G401 (cell line): ENCODE measurements at places on chromosomes 7 and 10.

DNA sequence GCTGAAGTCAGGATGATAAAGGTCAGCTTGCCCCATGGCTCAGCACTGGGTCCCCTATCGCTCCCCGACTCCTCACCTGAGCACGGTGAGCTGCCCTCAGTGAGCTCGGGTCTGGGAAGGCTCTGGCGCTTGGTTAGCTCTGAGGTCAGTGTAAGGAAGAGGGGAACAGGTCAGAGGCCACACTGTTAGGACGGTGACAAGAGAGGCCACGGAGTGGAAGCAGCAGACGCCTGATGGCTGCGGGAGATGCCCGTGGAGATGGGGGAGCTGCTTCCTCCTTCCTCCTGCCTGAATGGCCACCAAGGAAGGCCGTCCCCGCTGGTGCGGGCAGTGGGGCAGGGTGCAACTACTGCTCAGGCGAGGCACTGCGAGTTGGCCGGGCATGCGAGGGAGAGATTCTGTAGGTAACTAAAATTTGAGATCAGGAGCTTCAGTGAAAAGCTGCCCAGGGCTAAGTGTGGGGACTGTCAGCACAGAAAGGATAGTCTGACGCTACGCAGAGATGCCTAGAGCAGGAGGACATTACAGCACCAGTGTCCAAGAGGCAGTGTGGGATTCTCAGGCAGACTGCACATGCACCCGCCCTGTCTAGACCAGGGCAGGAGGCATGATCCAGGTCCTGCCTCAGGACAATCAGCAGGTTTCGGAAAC, 231.3 kb upstream of the GRB10 start:
- DNase-seq: no peak

DNA sequence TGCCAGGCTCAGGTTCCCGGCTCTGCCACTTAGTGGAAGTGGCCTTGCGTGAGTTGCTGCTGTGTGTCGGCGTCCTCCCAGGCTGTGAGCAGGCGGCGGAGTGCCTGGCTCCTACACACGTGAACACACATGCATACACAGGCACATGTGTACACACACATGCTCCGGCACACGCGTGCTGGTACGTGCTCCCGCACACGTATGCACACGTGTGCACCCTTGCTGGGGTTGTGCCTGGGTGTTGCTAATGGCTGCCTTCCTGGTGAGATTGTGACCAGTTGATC, 107.6 kb downstream of the INPP5A start:
- no peak for DNase-seq

DNA sequence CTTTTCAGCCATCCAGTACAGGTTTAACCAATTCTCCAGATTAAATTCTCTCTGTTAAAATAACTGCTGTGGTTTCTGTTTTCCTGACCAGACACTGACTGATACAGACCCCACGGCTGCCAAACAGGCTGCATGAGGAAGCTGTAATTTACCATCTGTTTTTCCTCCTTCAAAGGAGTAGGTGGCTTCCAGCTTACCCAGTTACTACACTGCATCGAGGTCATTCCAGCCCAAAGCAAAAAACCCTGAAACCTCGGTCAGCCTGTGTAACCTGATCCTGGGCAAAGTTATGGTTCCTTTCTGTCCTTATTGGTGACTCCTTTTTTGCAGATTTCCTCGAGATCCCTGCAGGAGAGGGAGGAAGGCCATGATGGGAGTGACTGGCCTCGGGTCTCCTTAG, 27.9 kb upstream of the LOXL4 start:
- peak; percentile 76 for DNase-seq

DNA sequence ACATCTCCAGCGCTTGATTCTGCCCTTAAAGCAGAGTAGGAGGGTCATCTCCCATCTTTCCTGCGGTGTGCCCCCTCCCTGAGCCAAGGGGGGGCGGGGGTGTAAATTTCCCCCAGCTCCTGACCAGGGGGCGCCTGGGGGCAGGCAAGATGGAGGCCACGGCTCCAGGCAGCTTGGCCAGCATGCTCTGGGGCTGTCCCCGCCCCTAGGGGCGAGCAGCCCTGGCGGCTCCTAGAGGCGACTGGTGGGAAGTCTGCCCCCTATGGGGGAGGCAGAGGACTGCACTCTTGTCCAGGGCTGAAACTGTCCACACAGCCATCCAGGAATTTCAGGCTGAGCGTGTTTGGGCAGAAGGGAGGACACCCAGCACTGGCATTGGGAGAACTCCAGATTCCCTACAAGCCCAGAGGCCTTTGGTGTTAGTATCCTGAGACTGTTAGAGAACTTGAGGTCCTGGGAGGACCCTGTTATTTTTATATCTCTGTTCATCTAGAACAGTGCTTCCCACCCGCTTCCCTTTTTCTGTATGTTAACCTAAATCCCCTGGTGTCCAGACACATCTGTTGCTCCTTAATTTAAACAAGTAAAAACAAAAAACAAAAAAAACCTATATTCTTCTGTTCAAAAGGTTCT, 4.6 kb downstream of the STRA8 start:
- DNase-seq: no peak

- no peak for DNase-seq
These were observed 31.6 kb downstream of the KNDC1 start for GRCh38 chr10:133191651-133192050.

GRCh38 chr10:112202561-112203241, 19.1 kb upstream of the GPAM start:
- DNase-seq: no peak

DNA sequence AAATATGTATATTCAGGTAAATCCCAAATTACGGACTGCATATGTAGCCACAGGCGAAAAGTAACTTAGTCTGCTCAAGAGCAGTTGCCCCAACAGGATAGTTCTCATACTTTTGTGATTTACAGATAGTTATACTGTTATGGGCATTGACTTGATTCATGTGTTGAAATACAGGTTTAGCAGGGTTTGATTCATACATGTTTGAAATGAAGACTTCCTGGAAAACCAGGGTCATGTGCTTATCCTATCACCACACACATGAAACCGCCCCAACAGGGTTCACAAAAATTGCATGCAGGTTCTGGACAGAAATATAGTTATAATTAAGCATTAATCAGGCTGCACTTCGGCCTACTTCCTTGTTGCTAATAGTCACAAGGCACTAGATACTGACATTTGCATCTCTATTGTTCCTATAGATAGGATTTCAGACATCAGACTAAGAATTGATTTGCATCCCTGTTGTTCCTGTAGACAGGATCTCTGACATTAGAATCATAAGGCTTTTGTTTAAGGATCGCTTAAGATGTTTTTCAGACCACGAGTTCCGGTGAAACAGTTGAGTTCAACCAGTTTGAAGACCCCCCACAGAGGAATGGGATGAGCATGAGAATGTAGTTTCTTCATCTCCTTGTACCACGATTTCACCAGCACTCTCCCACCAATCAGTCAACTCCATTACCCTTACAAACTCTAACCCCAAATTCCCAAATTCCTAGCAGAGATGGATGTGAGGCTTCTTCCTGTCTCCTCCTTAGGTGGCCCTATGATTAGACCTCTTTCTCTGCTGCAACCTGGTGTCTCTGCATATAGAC, 2.0 kb upstream of the ZNF398 start:
- DNase-seq: no peak

GRCh38 chr7:107029061-107029763, 15.3 kb upstream of the PRKAR2B start:
- DNase-seq: no peak

- peak; percentile 12 for DNase-seq
These were observed 222.9 kb upstream of the PITRM1 start for GRCh38 chr10:3395458-3395861.

- no peak for DNase-seq
These were observed 6.3 kb downstream of the TPST1 start for GRCh38 chr7:66211429-66211828.

- DNase-seq: no peak
These were observed 80.7 kb upstream of the KIAA1217 start for GRCh38 chr10:24128066-24128730.

DNA sequence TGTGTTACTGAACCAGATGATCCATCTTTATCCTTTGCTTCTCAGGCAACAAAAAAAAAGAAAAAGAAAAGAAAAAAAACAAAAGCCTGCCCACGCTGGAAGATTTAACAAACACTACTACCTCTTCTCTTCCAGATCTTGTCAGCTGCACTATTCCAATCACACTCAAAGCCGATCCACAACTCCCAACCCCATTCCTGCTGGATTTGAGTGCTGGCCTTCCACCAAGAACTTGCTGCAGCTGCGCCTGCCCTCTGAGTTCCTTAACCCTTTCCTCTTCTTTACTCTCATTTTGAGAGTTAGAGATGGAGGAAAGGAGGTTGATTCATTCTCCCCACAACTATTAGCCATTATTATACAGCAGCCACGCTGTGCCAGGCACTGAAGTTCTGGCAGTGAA, 16.0 kb upstream of the ITGA8 start:
- DNase-seq: no peak

DNA sequence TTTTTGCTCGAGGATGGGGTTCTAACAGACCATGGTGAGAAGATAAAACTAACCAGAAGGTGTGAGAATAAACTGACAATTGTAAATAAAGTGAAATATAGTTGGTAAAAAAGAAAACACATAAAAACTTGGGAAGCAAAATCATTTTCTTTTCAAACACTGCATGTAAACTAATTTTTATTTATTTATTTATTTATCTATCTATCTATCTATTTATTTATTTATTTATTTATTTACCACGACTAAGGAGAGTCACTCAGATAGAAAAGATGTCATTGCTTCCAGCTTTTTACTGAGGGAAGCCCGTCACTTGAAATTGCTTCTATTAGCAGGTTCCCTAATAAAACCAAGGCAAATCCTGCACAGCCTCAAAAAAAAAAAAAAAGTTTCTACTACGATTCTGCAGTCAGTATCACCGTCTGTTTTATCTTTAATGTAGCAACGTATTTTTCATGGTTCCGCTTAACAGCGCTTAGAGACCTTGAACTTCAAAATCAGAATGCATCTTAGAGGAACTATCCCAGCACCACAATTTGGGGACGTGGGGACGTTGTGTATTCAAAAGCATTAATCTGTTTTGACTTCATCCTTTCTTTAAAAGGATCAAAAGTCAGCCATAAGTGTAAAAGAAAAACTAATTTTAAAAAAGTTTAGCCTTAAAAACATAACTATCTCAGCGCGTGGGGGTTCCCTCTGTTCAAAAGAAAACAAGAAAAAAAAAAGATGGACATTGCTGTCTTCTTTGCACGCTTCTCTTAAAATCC, 33.3 kb upstream of the EBLN1 start:
- peak; percentile 61 for DNase-seq

DNA sequence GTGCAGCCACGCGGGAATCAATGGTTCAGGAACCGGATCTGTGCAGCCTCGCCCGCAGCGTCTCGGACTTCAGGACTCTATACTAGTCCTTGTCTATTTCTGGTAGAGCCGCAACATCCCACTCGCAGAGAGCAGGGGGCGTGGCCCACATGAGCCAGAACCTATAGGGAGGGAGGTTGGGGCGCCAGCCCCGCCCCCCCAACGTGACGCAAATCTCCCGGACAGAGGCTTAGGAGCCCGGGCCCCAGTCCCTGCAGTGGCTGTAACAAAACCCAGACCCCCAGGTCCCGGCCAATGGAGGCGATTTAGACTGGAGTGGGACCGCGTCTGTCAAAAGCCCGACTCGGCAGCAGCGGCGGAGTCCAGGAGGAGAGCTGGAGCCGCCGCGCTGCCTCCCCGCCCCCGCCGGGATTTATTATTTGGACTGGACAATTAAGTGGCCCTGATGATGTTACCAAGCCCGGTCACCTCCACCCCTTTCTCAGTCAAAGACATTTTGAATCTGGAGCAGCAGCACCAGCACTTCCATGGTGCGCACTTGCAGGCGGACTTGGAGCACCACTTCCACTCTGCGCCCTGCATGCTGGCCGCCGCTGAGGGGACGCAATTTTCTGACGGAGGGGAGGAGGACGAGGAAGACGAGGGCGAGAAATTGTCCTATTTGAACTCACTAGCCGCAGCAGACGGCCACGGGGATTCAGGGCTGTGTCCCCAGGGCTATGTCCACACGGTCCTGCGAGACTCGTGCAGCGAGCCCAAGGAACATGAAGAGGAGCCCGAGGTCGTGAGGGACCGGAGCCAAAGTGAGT, at the start of gene NKX2-3:
TSS of gene NKX2-3 (plus strand) at position 256 of the 809 bp plus-strand sequence. CDS start at position 446, 190 bp downstream.
- DNase-seq: no peak

- DNase-seq: no peak
These were observed 10.1 kb downstream of the OTUD1 start for GRCh38 chr10:23448802-23449570.

GRCh38 chr10:10846504-10846900, 171.2 kb upstream of the CELF2 start:
- peak; percentile 81 for DNase-seq

GRCh38 chr10:88150339-88150738, 286.9 kb downstream of the PTEN start:
- no peak for DNase-seq

- peak; percentile 77 for DNase-seq
These were observed 31.7 kb downstream of the CAMK2B start for GRCh38 chr7:44293561-44294324.

- no peak for DNase-seq
These were observed 42.7 kb downstream of the PRF1 start for GRCh38 chr10:70559861-70560260.

GRCh38 chr10:89342206-89342958, 14.6 kb downstream of the IFIT3 start:
- DNase-seq: peak; percentile 99

GRCh38 chr10:126803394-126803793, 101.8 kb upstream of the DOCK1 start:
- DNase-seq: no peak

DNA sequence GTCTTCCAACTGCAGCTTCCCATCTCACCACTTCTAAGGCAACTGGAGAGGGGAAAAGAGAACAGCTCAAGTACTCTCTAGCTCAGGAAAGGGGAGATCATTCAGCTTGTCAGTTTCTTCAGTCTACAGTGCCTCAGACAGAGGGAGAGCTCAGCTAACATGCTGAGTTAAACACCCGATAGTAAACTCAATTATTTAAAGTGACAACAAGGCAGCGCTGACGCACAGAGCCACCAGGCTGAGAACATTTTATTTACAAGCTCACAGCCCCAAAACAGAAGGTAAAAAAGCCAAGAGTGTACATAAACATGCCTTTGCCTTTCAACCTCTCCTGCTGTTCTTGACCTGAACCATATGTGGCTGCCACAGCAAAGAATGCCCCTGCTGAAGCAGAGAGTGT, 10.1 kb upstream of the CUZD1 start:
- DNase-seq: no peak

DNA sequence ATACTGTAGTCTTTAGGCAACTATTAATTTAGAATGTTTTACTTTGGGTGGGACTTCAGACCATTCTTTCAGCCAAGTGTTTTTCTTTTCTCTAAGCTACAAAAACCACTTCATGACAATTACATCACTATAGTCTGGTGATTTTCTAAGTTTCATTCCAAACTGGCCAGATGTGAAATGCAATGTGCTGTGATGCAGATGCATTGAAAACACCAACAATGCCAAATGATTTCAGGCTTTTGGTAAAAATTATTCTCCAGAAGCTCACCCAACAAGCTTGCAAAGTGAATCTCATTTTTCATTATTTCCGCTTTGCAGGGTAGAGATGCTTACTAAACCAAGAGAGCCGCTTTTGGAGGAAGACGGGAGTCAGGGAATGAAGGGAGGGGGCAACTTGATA, 118.4 kb upstream of the ANK3 start:
- DNase-seq: no peak

- no peak for DNase-seq
These were observed 6.5 kb downstream of the CALU start for GRCh38 chr7:128745706-128746105.
